ENCODE measurements at places on chromosomes 7 and 10. TPM values are rescaled to one million over a fixed set of nuclear protein-coding genes. Genes with fewer than 3 reads are reported as not detected.
A peak's percentile ranks its signal among the peaks of the same experiment; 100 is the strongest.

GRCh38 chr7:71976645-71977044 is 435.5 kb downstream of the CALN1 start:
- DNase-seq: no peak

- DNase-seq: peak; percentile 91
These were observed 619 bp upstream of the LMTK2 start for GRCh38 chr7:98105942-98106544.

DNA sequence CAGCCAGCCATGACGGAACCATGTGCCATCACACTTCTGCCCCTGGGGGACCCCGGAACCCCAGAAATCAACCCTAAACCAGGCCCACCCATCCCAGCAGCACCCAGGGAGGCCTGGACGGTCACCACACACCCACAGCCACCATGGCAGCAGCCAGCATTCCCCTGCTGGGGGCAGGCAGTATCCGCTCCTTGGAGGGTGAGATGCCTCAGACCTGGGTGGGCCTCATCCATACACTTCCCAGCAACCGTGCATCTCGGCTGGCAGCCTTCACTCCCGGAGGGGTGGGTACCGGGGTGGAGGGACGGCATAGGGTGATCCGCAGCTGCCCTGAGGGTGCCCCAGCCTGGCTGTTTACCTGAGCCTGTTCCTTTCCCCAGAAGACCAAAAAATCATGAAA is 69.1 kb upstream of the FAM20C start:
- no peak for DNase-seq

The AS3MT gene
- 4.2 TPM for total RNA-seq

All from mammary epithelial cell (primary cell).